Stimulated activated CD8-positive, alpha-beta memory T cell treated with anti-CD3 and anti-CD28 coated beads, Interleukin-4, amount 100 ng/mL, for 4 hours (primary cell): ENCODE measurements at places on chromosomes 5 and 9.

- no peak for DNase-seq
These were observed 496 bp downstream of the CXCL14 start for GRCh38 chr5:135578305-135578684.

DNA sequence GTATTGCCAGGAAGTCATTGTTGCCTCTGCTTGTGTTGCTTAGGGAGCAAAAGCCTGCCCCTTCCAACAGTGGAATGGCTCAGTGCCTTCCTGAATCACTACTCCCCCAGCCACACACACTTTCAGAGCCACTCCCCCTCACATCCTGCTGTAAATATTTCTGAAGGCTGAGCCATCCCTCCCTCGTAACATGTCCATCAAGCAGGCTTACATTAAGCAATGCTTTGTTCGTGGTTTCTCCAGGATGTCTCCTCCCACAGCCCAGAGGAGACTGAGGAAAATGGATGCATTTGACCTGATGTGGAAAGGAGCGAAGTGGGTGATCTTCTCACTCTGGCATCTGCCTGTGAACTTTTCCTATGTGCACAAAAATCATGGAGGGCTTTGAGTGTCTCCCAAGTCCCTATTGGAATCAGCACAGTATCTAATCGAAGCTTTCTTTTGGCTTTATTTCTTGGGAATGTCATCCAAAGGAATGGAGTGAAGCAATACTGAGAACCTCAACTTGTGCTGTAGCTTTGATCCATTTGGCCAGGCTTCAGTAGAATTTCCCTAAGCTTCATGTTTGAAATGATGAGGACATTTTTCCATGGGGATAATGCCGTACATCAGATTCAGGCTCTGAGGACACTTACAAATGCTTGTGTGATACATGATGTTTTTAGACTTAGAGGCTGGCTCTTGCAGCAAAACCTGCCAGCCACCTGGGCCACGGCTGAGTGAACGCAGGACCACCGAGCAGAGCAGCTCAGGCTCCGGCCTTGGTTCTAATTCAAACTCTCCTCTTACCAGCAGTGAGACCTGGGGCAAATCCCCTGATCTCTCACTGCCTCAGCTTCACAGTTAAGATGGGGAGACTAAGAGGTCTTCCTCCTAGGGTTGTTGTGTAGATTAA lies 389.1 kb downstream of the ENC1 start:
- no peak for DNase-seq

- no peak for DNase-seq
These were observed 115.6 kb downstream of the XRCC4 start for GRCh38 chr5:83192947-83193346.

GRCh38 chr5:154583671-154584177 lies 105.7 kb upstream of the HAND1 start:
- no peak for DNase-seq

- no peak for DNase-seq
These were observed 194.9 kb downstream of the C9orf152 start for GRCh38 chr9:110013064-110013463.
